Brain (organoid and tissue), 16 donors: ENCODE measurements at places on chromosomes 2 and 18.

DNA sequence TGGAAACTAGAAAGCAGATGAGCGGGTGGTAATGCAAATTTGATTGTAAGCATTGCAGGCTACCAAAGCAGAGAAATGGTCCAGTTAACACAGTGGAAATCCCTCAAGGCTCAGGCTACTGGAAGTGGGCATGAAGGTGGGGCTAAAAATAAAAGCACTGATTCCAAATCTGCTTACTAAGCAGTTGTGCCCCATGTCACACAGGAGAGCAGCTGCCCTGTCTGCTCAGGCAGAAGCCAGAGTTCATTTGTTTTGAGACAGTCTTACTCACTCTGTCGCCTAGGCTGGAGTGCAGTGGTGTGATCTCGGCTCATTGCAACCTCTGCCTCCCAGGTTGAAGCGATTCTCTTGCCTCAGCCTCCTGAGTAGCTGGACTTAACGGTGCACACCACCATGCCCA, 42.5 kb upstream of the TSPYL6 start:
- no peak for DNase-seq

DNA sequence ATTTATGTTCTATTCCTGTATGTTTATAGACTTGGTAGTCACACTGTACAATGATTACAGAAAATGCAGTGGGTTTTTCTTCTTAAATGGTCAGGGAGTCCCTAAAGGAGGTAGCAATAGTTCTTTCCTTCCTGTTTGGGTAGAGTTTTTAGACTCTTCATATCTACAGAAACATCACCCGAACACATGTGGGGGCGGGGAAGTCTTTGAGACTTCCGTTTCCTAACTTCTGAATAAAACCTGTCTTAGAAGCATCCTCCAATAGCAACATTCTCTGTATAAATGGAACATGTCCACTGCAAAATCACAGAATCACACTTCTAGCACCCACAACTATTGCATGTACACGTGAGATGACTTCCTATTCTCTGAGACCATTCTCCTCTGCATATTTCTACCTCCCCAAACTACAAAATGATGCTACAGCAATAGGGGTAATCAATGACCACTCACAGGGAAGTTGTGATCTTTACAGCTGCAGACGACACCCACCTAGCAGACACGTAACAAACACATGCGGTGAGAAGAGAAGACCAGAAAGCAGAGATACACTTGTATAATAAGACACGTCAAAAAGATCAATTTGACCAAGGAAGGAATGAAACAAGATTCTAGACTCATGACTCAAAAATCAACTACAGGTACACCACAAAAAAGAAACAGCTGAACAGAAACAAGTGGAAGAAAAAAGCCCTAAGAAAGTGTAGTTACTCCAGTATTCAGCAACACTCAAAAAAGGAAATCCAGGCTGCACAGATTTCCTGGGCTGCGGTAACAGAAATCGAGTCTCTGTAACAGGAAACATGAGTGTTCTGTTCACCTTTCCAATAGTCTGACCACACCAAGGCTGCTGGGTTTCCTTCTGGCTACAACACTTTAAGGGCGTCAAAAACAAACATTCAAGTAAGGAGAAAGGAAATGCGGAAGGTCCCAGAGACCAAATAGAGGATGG, 120.4 kb downstream of the ZNF516 start:
- no peak for DNase-seq

- DNase-seq, result no peak
These were observed 439.8 kb upstream of the HNRNPA3 start for GRCh38 chr2:176772816-176773215.

DNA sequence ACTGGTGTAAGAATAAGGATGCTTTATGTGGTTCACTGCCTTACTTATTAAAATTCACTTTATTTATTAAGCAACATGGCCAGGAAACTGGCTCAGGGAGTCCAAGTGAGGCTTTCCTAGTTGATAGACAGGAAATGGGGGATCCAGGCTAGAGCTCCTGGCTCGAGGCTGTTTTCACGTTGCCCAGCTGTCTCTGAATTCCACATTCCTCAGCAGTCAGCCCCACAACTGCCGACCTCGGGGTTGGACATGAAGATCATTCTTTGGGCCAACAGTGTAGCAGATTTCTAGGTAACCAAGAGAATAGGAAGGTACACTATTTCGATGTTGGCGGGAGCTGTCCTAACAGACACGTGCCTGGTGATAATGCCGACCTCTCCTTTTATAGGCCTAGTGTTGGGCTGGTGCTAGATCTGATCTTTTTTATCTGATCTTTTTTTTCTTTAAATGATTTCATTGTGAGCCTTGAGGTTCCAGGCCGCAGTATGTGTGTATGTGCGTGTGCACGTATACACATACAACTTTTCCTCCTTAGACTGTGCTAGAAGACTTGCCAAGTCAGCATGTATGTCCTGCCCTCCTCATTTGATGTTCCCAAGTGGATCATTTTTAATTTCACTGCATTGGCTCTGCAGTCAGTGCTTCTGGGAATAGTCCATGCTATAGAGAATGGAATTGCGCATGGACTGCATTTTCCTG, 103.5 kb downstream of the CABLES1 start:
- no peak for DNase-seq

GRCh38 chr2:233867993-233868532, at the start of gene MSL3B:
MSL3B (minus strand) TSS chr2:233868386.
- peak; percentile 80 for DNase-seq

- peak; percentile 69 for DNase-seq
These were observed 161.1 kb downstream of the ARL4C start for GRCh38 chr2:234335661-234336228.

- no peak for DNase-seq
These were observed 54.4 kb downstream of the SLC4A3 start for GRCh38 chr2:219681694-219682300.

DNA sequence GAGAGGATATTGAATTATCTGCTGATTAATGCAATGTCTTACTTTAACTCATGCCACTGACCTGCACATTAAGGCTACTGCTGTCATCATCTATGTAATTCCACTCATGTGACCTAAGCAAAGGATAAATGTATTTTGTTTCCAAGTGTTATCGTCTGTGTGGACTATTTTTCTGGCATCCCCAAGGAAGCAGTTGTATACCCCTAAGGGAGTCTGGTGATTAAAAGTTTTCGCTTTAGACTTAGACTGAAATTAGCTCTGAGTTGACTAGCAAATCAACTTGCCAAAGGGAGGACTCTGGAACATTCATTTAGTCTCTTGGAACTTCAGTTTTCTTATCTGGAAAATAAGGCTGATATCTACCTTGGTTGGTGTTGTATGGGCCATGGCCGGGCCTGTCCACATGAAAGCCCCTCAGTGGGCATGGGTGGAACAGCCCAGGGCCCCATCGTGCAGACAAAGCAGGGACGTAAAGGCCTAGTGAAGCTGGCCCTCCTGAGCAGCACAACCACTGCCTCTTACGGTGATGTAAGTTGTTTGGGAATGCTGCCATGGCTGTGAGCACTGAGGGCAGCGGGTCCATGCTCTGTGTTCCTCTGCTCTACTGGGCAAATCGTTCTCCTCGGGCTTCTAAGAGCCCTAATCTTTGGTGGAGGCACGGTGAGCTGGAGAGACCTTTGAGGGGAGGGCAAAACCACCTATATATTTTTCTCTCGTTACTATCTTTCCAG, 144.4 kb upstream of the RNF152 start:
- no peak for DNase-seq

GRCh38 chr2:202944816-202945215, 32.7 kb downstream of the CARF start:
- DNase-seq, result no peak

GRCh38 chr2:231708773-231709635, 679 bp downstream of the PTMA start:
- DNase-seq, result no peak

- peak; percentile 5 for DNase-seq
These were observed 2.8 kb downstream of the NCKAP1 start for GRCh38 chr2:183035298-183035953.
